ENCODE measurements at places on chromosomes 13 and 19.

GRCh38 chr19:4113398-4114088, 10.4 kb downstream of the MAP2K2 start:
- no peak for DNase-seq

DNA sequence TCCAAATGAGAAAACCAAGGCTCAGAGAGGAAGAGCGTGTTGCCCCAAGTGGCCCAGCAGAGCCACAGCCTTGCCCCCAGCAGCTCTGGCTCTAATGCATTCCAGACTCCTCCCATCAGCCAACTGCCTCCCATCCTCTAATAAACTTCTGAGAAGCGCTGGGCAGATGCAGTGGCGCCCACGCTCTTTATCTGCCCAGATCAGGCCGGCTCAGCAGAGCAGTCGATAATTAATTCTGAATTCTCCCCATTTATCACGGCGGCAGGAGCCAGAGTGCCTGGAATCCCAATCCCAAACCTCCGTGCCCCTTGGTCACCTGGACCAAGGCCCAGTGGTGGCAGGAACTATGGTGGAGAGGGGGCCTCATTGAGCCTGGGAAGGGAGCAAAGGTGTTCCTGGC, 13.9 kb downstream of the TINCR start:
- no peak for DNase-seq

DNA sequence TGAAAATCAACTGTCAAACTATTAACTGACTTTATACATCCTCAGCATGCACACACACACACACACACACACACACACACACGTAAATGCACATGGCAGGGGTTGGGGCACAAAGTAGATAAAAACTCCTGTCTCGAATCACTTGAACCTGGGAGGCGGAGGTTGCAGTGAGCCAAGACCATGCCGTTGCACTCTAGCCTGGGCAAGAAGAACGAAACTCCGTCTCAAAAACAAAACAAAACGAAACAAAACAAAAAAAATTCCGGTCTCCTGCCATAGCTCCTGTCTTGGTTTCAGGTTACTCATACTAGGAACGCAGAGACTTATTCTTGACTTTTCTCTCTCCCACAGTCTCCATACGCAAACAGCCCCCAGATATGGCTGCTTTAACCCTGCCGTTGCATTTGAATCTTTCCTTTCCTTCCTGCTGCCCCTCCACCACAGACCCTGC, 148.9 kb downstream of the SHISA2 start:
- no peak for DNase-seq

DNA sequence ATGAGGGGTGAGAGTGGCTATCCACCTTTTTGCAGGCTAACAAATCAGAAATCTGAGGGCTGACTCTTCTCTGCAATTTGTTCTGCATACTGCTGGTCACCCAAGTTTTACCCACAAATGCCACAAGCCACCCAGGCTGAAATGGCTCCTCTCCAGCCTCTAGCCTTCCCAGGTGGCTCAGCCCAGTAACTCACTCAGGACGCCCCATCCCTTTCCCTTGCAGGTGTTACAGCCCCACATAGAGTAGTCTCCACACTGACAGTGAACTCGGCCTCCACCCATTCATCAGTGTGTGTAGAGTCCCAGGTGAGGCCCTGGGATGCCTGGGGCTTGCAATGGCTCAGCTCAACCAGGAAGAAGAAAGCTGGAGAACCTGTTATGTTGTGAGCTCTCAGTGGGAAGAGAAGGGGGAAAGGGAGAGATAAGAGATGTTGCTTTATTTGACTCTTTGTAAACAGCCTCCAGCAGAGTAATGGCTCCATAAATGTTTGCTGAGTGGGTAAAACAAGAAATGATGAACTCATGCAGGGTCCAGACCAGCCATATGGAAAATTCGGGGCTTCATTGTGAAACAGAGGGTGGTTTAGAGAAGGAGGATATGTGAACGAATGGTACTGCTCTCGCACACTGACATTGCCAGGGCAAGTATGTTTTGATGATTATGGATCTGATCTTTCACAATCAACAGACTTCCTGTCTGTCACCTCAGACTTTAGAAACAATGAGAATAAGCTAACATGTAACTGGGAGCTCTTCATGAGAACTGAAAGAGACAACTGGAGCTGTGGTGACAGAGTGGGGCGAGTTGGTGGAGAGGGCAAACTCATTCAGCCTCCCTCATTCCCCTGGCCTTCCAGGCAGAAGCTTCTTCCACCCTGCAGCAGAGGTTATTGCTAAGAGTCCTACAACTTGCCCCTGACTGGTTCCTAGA, 74.2 kb upstream of the RFC3 start:
- DNase-seq, result no peak

GRCh38 chr19:6287269-6287885, 7.6 kb upstream of the MLLT1 start:
- peak; percentile 19 for DNase-seq
